ENCODE measurements at places on chromosomes 2 and 18. TPM values are rescaled to one million over a fixed set of nuclear protein-coding genes. Genes with fewer than 3 reads are reported as not detected.

The NXPH2 gene
- not detected for total RNA-seq

The RGPD3 gene
- not detected for total RNA-seq

The IMPACT gene
- total RNA-seq = 31.9 TPM

The AGXT gene
- total RNA-seq = not detected

The DTNB gene
- total RNA-seq = 6.9 TPM

The TUBA4B gene
- not detected for total RNA-seq

The DSG1 gene
- total RNA-seq = 16.2 TPM

The LHCGR gene
- total RNA-seq = not detected

DNA sequence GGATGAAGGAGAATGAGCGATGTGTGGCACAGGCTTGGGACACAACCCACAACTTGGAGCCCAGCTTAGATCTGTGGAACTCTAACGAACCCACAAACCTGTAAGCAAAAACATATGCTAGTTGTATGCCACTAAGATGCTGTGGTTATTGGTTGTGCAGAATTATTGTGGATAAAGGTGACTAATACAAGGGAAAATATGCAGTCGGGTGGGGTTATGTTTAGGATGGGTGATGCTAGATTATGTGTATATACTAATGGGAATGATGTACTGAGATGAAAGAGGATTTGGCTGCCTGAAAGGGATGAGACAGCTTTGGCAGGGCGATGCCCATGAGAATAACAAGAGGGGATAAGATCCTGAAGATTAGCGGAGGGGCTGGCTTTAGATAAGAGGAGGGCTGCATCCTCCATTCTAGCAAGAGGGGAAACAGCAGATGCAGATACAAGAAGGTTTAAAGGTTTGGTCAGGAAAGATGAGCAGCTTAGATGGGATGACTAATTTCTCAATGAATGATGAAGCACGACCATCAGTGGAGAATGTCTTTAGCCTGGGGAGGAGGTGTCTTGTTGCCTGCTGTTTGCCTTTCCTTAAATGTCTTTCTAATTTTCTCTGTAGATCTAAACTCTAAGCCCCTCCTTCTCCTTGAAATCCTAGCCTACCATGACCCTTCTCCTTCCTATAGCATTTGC is 49.6 kb downstream of the GALNT14 start:
- no peaks in the 10 kb centered on the region for H3K27me3 ChIP-seq
- H3K4me3 ChIP-seq = no peak overlapping the region
- no peak for DNase-seq
- H3K4me1 ChIP-seq = no peaks in the 10 kb centered on the region

GRCh38 chr2:241334813-241335212 is 19.1 kb downstream of the SEPTIN2 start:
- peak overlapping the region; percentile 92 for H3K27ac ChIP-seq
- no peaks in the 10 kb centered on the region for H3K27me3 ChIP-seq
- DNase-seq = no peak
- H3K4me3 ChIP-seq = 0 out of 2 replicates have a peak overlapping the region, but pooled peaks have one; percentile 1
- peaks cover 59% of the 10 kb centered on the region for H3K4me1 ChIP-seq

GRCh38 chr2:140604788-140605187 is 1526.0 kb downstream of the LRP1B start:
- H3K27me3 ChIP-seq = no peaks in the 10 kb centered on the region
- DNase-seq = no peak
- H3K27ac ChIP-seq = no peak overlapping the region

- H3K27ac ChIP-seq = no peak overlapping the region
- no peak overlapping the region for H3K4me3 ChIP-seq
- H3K4me1 ChIP-seq = peaks cover 8% of the 10 kb centered on the region
Measured at GRCh38 chr2:241680827-241681599, 5.6 kb downstream of the DTYMK start.

DNA sequence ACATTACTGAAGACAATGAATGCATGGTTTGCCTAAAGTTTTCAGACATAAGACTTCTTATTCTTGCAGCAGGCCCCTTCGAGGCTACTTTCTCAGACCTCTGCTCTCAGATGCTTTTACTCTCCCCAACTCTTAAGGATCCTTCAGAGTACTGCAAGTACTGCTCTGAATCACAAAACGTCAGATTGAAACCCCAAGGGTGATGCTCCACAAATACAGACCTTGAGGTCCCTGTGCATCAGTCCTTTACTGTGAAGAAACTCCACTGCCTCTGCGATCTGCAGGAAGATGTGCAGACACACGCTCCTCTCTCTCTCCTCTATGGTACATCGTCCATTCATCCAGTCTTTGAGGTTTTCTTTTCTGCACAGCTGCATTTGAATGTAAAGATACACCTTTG is 52.8 kb downstream of the EIF2AK3 start:
- DNase-seq = no peak
- no peak overlapping the region for H3K27ac ChIP-seq
- H3K4me3 ChIP-seq = no peak overlapping the region
- peaks cover 34% of the 10 kb centered on the region for H3K36me3 ChIP-seq
- no peaks in the 10 kb centered on the region for H3K27me3 ChIP-seq

DNA sequence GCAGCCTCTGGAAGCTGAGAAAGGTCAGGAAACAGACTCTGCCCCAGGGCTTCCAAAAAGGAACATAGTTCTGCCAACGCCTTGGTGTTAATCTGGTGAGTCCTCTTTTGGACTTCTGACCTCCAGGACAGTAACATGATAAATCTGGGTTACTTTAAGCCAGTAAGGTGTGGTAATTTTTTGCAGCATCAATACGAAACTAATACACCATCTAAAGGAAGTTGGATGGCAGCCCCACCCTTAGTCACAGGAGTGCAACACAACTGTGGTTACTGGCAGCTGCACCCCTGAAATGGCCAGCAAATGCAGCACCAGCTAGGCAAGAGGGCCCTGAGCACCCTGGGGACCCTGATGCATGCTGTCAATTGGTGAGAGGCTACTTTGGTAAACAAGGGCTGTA is 25.8 kb downstream of the CREG2 start:
- no peak overlapping the region for H3K27ac ChIP-seq
- no peaks in the 10 kb centered on the region for H3K27me3 ChIP-seq
- H3K4me1 ChIP-seq = peaks cover 7% of the 10 kb centered on the region
- no peak overlapping the region for H3K4me3 ChIP-seq
- H3K36me3 ChIP-seq = no peaks in the 10 kb centered on the region

DNA sequence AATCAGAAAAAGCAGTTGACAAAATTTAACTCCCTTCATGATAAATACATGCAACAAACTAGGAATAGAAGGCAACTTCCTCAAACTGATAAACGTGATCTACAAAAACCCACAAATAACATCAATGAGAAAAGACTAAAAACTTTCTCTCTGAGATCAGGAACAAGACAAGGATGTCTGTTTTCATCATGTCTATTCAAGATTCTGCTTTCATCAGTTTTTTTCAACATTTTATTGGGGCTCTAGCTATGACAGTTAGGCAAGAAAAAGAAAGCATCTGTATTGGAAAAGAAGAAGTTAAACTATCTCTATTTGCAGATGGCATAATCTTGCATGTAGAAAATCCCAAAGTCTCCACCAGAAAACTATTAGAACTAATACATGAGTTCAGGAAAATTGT is 12.3 kb upstream of the CHST10 start:
- no peaks in the 10 kb centered on the region for H3K4me1 ChIP-seq
- H3K36me3 ChIP-seq = no peaks in the 10 kb centered on the region
- no peak overlapping the region for H3K4me3 ChIP-seq

- H3K36me3 ChIP-seq = no peaks in the 10 kb centered on the region
- no peak overlapping the region for H3K4me3 ChIP-seq
- no peak overlapping the region for H3K27ac ChIP-seq
- DNase-seq = no peak
Measured at GRCh38 chr18:61569176-61569892, 236.1 kb downstream of the CDH20 start.

- no peak overlapping the region for H3K4me3 ChIP-seq
- no peak for DNase-seq
- H3K36me3 ChIP-seq = no peaks in the 10 kb centered on the region
- H3K4me1 ChIP-seq = peaks cover 2% of the 10 kb centered on the region
Measured at GRCh38 chr2:66426244-66427111, 8.4 kb upstream of the MEIS1 start.

GRCh38 chr2:191813943-191814342 is 32.9 kb downstream of the CAVIN2 start:
- no peaks in the 10 kb centered on the region for H3K27me3 ChIP-seq
- no peak overlapping the region for H3K27ac ChIP-seq

GRCh38 chr18:62157843-62158242 is 29.0 kb downstream of the PIGN start:
- no peak overlapping the region for H3K4me3 ChIP-seq
- H3K4me1 ChIP-seq = peaks cover 6% of the 10 kb centered on the region
- H3K27ac ChIP-seq = no peak overlapping the region
- H3K36me3 ChIP-seq = peaks cover 33% of the 10 kb centered on the region

DNA sequence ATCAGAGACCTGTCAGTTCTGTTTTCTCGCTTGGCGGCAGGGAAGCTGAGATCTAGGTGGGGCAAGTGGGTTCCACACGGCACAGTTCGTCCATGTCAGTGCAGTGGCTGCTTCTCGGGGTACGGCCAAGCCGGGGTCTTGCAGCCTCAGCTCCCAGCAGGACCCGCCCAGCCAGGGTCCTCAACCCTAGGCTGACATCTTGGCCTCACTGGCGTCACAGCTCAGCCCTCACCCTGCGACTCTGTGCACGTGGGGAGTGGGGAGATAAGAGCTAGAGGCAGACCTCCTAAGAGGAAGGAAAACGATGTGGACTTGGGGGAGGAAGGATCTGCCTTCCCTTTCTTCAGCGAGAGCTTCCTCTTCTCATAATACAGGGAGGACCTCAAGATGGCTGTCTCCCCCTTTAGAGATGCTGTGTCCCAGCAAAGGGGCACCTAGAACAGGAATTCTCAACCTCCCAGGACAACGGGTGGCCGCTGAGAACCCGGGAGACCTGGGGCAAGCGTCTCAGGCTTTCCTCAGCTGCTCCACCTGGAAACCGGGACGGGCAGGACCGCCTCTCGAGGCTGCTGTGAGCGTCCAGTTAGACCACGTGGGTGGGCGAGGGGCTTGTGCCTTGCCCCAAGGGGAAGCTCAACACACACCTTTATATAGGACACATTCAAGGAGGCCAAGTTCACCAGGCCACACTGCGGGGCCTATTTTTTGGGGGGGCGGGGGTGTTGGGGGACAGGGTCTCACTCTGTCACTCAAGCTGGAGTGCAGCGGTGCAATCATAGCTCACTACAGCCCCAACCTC is 23.5 kb upstream of the KLF11 start:
- no peak overlapping the region for H3K27ac ChIP-seq
- no peaks in the 10 kb centered on the region for H3K4me1 ChIP-seq
- no peak for DNase-seq
- no peak overlapping the region for H3K4me3 ChIP-seq
- H3K36me3 ChIP-seq = no peaks in the 10 kb centered on the region
- H3K27me3 ChIP-seq = no peaks in the 10 kb centered on the region

DNA sequence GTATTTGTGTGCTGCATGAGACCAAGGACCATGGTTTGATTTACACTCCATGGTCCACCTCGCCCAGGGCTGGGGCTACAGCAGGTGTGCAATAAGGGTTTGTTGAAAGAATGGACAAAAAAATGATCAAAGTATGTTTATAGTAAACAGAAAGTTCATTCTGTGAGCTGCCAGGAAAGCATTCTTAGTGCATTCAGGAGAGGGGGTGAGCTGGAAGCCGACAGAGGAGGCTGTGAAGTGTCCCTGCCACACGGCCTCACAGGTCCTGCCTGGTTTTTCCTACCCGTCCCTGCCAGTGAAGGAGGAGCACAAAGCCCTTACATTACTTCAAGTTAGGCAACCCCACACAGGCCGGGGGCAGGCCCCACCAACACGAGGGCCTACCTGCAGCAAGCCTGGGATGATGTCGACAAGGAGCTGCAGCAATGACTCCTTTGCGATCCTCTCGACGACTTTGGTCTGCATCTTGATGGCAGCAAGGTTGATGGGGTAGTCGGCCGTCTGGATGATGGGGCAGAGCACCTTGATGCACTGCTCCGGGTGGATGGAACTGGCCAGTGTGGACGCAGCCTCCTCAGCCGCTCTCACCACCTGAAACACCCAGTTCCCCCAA is 63.2 kb upstream of the TFCP2L1 start:
- peaks cover 22% of the 10 kb centered on the region for H3K36me3 ChIP-seq
- no peaks in the 10 kb centered on the region for H3K27me3 ChIP-seq
- no peaks in the 10 kb centered on the region for H3K4me1 ChIP-seq
- H3K27ac ChIP-seq = no peak overlapping the region
- DNase-seq = no peak

GRCh38 chr2:157857881-157858280 is 18.2 kb downstream of the ACVR1 start:
- H3K4me3 ChIP-seq = no peak overlapping the region
- no peak overlapping the region for H3K27ac ChIP-seq
- no peak for DNase-seq
- H3K4me1 ChIP-seq = no peaks in the 10 kb centered on the region
- H3K36me3 ChIP-seq = no peaks in the 10 kb centered on the region

DNA sequence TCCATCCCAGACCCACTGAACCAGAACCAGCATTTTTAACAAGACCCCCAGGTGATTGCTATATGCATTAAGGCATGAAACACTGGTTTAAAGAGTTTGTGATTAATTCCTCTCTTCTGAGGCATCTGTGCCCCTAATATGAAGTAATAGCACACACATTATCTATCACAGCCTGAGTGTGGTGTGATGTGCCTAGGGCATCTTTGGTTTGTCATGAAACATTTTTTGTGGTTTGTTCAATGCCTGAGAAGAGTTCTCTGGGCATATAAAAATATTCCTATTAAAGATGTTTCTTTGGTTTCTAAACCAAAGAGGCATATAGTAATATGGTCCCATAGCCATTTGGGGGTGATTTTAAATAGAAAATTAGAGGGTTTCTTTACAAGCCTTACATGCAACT is 221.7 kb upstream of the SPOPL start:
- no peak for DNase-seq
- no peaks in the 10 kb centered on the region for H3K36me3 ChIP-seq
- H3K27me3 ChIP-seq = no peaks in the 10 kb centered on the region
- no peaks in the 10 kb centered on the region for H3K4me1 ChIP-seq
- no peak overlapping the region for H3K27ac ChIP-seq
- no peak overlapping the region for H3K4me3 ChIP-seq

- no peak for DNase-seq
- peaks cover 19% of the 10 kb centered on the region for H3K4me1 ChIP-seq
- H3K27ac ChIP-seq = no peak overlapping the region
- H3K36me3 ChIP-seq = no peaks in the 10 kb centered on the region
- H3K4me3 ChIP-seq = no peak overlapping the region
- no peaks in the 10 kb centered on the region for H3K27me3 ChIP-seq
Measured at GRCh38 chr2:133120310-133120709, 448.0 kb downstream of the NCKAP5 start.

- H3K27ac ChIP-seq = no peak overlapping the region
- H3K36me3 ChIP-seq = no peaks in the 10 kb centered on the region
- H3K4me3 ChIP-seq = no peak overlapping the region
- no peaks in the 10 kb centered on the region for H3K27me3 ChIP-seq
- DNase-seq = no peak
- H3K4me1 ChIP-seq = no peaks in the 10 kb centered on the region
Measured at GRCh38 chr18:46431522-46432171, 225.4 kb downstream of the LOXHD1 start.
